T-helper 17 cell (primary cell): ENCODE measurements at places on chromosomes 2 and 18. TPM values are rescaled to one million over a fixed set of nuclear protein-coding genes. Genes with fewer than 3 reads are reported as not detected.

DNA sequence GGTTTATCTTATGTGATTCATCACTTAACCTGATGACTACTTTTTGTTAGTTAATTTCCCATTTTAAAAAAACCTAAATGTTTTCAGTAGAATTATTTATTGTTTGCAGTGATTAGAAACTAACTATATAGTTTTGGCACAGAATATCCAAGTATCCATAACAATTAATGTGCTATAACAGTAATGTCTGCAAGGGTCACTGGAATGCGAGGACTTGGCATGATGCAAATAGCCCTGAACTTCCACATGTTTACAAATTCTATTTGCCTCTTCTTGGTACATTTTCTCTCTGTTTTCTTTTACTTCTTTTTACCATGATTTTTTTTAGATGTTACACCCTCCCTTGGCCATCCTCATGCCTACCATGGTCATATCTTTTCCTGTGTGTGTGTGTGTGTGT lies 49.3 kb upstream of the GALNT3 start:
- DNase-seq, result no peak

- DNase-seq, result peak; percentile 25
These were observed at the start of the genes FAM228B and PFN4 for GRCh38 chr2:24123195-24123921. Gene FAM228B (plus strand): TSS chr2:24123469. CDS start chr2:24124362, 893 bp downstream. Gene PFN4 (minus strand): TSS chr2:24123334. CDS start chr2:24122535, 799 bp downstream.

Gene TMEM178A
- total RNA-seq, result 0.65 TPM

Gene IL1RL2
- total RNA-seq, result not detected

DNA sequence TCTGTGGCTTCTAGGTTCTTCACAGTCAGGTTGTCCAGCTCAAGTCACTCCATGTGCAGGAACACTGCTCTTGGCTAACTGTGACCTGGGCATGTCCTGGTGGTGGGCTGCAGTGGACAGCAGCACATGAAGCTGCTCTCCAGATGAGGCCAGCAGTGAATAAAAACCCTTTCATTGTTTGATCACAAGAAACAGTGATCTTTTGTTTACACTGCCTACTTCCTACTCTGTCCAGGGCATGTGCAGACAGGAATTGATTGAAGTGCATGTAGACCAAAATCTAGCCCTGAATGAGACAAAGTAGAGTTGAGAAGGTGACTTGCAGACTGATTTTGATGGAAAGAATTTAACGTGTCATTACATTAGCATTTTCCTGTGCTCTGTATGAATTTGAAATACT lies 34.9 kb downstream of the BCL2L11 start:
- DNase-seq, result no peak

DNA sequence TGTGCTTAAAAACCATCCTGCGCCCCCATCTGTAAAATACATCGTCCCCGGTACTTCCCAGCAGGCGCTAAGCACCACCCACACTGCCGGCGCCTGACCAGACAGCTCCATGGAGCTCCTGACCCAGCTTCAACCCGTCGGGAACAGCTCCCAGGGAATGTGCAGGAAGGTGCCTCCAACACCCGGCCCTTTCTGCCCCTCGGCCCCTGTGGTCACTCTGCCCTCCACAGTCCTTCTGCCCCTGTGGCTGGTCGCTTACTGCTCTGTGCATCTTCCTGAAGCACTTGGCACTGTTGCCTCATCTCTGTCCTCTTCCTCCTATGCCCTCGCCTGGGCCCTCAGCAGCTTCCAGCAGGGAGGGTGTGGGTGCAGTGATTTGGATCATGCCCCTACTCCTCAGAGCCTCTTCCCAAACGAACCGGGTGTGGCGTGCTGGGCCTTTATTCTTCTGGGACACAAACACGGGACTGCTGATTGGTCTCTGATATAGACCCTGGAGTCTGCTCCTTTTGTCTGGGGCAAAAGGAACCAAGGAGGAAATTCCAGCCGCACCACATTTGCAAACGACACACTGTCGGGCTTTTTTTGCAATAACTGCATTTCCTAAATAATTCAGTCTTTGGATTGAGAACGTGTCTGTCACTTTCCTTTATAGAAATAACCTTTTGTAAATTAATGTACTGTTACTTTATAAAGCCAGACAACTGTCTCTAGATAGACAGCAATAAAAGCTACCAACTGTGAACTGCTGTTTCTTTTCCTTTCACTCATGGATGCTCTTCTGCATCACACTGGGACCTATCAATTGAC lies 65.9 kb downstream of the ADI1 start:
- no peak for DNase-seq

Gene FAM124B
- total RNA-seq, result 2.7 TPM

- no peak for DNase-seq
These were observed 7.7 kb downstream of the COQ10B start for GRCh38 chr2:197461057-197461456.

Gene LINC00305
- not detected for total RNA-seq

Gene CRYGC
- total RNA-seq, result not detected
